ENCODE measurements at places on chromosomes 1 and 21.

- DNase-seq, result no peak
Measured at GRCh38 chr1:37647281-37647680, 12.6 kb upstream of the RSPO1 start.

DNA sequence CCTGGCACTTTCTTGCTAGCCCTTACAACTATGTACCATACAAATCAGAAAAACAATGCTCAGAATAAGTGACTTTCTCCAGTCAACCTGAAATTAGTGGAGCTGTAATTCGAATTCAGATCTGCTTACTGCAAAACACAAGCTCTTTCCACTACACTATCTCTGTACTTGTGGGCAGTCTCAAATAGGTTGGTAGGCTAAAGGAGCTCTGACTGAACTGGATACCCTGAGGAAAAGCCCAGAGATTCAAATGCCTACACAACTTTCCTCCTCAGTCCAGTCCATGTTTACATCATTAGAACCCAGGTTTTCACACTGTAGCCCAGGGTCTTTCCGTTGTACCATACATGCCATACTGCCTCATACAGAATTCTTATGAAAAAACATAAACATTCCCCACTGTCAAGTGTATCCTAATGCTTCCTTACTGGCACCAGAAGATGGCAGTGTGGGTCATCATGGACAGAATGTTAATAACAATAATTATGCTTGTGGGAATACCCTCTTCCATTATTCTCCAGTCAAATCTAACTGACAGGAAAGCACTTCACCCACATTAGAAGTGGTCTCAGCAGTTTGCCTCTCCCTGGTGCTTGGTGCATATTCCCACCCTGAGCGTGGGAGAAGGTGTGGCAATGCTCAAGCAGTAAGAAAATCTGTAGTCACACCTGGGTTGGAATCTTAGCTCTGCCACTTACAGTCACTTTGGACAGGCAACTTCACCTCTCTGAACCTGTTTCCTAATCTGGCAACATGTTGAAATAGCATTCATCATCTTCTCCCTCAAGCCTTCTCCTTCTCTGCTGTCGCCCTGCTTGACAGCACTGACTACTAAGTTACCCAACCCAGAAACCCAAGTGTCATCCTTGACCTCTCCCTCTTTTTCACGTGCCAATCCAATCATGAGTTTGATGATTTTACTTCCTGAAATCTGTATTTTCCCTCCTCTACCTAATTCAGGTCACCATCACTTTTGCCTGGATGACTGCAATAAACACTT lies 14.4 kb upstream of the ZFYVE9 start:
- DNase-seq, result peak; percentile 32

- DNase-seq, result no peak
Measured at GRCh38 chr1:17671741-17672140, 83.4 kb upstream of the ACTL8 start.

DNA sequence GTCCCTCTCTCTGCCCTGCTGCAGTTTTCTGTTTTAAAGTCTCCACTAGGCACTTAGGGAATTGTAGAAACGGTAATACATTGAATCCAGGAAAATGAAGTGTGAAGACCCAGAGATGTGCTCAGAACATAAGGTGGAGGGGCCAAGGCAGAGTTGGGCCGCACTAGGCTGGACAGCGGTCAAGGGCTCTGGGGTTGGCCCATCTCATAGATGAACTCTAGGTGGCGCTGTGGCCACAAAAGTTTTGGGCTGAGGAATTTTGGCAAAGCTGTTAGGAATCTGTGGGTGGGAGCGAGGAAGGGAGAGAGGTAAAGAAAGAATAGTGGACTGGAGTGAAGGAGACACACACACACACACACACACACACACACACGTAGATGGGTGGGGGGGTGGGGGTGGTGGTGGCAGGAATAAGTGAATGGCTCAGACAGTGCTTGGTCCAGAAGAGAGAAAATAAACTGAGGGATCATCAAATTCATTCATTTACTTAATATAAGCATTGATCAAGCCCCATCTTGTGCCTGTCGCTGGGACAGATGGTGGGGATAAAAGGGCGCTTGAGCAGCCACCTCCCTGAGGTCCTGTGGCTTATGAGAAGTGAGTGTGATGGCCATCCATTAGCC lies 258.5 kb downstream of the TRABD2B start:
- DNase-seq, result peak; percentile 44

DNA sequence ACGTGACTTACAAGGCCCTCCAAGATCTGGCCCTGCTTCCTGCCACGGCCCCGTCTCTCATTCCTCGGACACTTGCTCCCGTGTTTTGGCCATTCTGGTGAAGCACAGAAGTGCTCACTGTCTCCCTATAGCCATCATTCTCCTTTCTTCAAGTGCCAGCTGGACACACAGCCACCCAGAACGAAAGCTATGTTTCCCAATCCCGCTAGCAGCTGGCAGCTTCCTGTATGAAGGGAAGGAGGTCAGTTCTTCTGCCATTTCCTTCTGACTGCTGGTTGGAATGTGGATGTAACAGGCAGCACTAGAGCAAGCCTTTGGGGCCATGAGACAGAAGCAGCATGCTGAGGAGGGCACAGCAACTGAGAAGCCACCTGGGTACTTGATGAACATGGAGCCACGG lies 82.8 kb downstream of the TGFBR3 start:
- DNase-seq, result no peak

GRCh38 chr1:154752273-154753030 lies 117.6 kb downstream of the KCNN3 start:
- no peak for DNase-seq

DNA sequence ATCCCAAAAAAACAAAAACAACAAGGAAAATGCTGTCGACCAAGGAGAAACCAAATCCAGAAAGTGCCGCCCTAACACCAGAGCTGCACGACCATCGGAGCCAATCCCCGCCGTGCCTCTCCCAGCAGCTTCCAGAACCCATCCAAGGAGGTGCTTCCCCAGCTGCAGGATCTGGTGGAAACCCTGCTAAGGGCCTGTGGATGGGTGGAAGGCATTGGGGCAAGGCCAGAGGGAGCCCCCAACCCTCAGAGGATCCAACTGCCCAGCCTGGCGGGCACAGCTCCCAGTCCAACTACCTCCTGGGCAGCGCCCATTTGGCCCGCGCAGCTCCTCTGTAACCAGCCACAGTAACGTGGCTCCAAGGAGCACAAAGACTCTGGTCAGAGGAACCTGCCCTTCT lies 81.6 kb downstream of the NPHP4 start:
- no peak for DNase-seq

GRCh38 chr1:82268826-82269225 lies 468.1 kb downstream of the ADGRL2 start:
- DNase-seq, result no peak

- DNase-seq, result no peak
Measured at GRCh38 chr1:155081472-155082300, 3.0 kb downstream of the EFNA3 start.

- DNase-seq, result no peak
Measured at GRCh38 chr1:5503556-5504363, 488.5 kb downstream of the NPHP4 start.

- DNase-seq, result no peak
Measured at GRCh38 chr1:199909137-199909536, 118.4 kb upstream of the NR5A2 start.

DNA sequence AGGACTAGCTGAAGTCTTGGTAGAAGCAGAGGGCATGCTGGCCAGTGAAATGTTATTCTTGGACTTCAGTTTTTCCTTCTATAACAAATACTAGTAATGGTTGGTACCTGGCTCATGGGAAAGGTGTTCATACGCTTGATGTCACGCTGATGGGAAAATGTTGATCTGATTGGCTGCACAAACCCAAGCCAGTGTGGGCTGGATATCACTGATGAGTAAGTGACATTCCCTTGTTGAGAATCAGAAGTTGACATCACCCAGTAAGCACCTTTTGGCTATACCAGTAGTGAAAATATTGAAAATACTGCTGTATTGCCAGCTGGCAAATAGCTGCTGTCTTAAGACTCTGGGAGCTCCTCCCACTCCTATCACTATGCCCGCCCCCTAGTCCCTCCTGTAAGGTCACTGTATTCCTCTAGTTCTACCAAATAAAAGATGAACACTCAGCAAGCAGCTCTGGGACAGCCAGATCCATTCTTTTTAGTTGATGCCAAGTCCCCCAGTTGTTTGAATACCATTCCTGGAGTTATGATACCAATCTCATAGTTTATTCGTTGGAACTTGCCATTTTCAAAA lies 168.2 kb downstream of the GRIK1 start:
- no peak for DNase-seq

- no peak for DNase-seq
Measured at GRCh38 chr1:78132948-78133322, 87.2 kb downstream of the GIPC2 start.

DNA sequence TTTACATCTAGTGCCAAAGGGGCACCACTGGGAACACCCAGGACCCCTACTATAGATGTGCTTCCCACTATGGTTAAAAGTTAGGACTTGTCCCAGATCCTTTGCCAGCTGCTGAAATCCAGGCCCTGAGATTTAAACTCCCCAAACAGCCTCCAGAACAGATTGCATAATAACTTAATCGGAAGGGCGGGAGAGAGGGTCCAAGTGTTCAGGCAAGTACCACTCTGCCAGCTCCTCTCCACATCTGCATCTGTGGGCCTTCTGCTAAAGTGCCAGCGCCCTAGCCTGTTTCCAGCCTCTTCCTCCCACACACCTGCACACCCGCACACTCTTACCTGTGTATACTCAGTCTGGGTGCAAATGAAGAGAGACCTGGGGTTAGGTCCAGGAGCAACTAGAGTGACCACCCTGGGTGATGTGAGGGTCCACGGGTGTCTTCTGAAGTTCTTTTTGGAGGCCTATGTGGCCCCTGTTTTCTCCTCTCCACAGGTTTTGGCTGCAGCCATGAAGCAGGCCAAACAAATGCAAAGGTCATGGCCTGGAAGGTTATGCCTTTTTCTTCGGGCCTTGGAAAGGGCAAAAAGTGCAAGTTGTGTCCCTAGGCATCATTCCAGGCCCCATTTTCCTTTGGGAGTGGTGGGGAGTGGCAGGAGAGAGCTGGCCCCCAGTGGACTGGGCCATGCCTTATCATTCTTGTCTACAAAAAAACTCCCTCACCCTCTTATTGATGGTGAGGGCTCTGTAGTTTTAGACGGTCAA lies 29.3 kb downstream of the KIRREL1 start:
- no peak for DNase-seq

- DNase-seq, result no peak
Measured at GRCh38 chr1:236642763-236643162, 38.4 kb upstream of the HEATR1 start.

DNA sequence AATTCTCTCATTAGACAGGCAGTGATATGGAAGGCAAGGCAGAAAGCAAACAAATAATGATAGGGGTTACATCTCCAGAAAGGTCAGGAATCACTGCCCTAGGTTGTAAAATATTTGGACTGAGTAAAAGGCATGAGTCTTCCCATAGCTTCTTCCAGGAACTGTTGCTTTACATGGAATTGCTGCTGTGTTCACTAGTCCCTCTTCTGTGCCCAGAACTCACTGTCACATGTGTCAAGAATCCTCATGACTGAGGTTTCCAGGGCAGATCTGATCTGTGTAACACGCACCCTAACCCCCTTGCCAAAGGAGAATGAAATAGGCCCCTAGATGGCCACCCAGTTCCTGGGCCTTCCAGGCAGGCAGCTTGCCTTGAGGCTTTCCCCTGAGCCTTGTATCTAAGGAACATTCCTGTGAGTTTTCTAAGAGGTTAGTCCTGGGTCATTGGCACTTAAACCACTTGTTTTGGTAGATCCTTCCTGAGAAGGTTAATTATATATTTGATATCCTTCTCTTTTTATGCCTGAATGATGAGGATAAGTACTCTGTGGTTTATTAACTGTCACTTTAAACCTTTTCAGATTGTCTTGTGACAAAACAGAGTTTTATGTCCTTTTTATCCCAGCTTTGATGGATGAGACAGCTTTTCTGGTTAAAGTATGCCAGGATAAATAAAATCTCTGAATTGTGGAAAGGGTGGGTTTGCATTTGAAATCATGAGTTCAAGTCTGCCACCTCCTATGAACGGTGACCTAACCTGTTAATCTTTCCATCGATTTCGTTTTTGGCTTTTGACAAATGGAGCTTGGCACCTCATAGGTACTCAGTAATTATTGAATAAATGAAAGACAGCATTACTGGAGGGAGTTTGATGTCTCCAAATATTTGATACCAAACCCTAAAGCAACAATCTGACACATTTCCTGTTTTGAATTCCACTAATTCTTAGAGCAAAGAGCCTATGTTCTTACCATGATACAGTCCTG lies 163.3 kb downstream of the DHRS3 start:
- DNase-seq, result no peak

DNA sequence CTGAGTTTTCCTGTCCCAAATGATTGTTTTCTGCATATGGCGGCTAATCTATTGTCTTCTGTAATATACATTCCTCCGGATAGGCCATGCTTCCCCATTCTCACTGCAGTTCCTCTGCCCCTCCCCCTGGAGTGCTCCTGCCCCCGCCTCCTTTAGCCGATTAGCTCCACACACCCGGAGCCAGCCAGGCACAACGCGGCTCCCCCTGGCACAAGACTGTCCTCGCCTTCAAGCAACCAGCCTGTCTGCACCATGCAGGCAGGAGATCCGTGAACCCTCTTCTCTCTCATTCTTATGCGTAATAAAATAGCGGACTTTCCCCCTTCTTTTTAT lies 18.0 kb downstream of the SERTAD4 start:
- DNase-seq, result no peak

DNA sequence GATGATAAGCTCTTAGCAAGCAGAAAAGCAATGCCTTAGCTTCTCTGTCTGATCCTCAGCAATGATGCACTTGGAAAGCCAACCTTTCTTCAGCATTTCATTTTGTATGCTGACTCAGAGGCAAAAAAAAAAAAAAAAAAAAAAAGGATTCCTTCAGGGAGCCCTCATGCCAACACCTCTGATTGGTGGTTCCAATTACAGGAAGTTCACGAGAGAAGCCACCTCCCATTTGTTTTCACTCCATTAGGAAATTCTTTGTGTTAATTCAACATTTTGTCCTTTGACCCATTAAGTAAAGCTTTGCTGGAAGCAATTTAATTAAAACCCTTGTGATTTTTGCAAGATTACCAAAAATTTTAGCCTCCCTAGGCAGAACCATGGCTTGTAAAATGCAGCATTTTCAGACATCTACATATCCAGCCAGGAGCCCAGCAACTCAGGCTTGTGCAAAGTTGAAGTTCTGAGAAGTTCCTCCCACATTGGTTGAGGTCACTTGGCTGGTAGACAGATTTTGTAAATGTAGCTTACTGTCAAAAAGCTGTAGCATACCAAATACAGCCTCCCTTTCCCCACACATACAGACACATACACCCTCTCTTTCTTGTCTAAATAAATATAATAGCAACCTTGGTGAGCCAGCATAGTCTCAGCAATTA lies 27.1 kb upstream of the VTCN1 start:
- DNase-seq, result no peak

DNA sequence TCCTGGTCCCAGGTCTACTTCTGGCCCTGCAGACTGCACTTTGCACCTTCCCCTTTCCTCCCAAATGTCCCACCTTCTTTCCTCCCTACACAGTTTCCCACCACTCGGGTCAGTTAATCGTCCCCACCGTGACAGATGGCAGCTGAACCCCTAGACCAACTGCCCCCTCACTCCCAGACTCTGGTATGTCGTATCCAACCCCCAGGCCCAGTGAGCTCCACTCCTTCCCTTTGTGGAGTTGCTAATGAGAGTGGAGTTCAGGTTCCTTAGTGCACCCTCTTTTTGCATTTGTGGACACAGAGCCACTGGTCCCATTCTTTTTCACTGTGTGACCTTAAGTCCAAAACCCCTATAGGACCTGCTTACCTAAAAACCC lies 1.8 kb downstream of the MAN1C1 start:
- DNase-seq, result no peak

Measured in NCI-H460 (cell line).